Forelimb muscle (tissue), 1 donor: ENCODE measurements at places on chromosomes 6 and 20.

GRCh38 chr6:137216875-137217553, 2.2 kb downstream of the IFNGR1 start:
- no peak for DNase-seq

DNA sequence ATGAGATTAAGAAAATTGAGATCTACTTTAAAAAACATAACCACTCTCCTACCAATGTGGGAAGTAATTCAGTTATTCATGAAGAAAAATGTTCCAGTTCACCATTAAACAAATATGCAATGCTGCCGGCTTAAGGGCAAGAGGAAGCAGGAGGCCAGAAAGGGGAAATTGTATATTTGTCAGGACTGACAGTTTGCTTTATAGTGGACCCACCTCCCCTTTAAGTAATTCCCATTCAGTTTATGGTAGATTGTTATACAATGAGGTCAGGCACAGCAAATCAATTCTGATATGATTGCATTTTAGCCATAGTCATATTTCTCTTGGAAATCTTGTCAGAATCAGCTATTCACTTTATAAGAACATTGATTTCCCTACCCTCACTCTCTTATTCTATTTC, 547.8 kb downstream of the FRK start:
- no peak for DNase-seq

DNA sequence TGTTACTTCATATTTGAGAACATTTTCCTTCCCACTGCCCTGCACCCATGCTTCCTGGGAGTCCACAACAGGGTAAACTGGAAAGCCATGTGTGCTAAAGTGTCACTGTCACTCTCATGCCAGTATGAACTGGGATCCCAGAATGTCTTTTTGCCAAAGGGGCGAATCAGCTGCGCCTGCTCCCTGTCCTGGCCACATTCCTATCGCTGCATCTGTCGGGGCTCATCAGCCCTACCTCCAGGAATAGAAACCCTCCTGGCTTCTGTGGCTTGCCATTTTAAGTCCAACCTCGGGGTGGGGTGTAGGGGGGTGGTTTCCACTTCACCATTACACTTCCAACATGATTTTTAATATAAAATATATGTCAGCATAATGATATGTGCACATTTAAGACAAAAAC, 933 bp downstream of the KLHL31 start:
- no peak for DNase-seq

- no peak for DNase-seq
These were observed 4.5 kb upstream of the SYS1 start for GRCh38 chr20:45358282-45359068.

DNA sequence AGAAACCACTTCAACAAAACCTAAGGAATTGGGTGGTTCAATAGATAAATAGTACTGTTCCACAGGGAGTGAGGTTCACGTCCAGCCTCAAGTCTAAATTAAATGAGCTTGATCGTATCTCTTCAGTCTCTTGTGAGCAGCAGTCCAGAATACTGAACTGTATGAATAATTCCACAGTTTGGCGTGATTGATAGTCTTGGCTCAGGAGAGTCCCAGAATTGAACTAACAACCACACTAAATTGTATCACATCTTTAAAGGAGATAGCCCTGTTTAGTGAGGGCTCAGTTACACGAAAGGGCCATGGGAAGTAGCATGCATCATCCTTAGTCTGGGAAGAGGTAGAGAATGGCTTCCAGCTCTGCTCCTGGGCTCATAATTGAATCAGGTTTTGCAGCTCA, 224.6 kb downstream of the PACRG start:
- no peak for DNase-seq
